ENCODE measurements at places on chromosomes 3 and 15.

DNA sequence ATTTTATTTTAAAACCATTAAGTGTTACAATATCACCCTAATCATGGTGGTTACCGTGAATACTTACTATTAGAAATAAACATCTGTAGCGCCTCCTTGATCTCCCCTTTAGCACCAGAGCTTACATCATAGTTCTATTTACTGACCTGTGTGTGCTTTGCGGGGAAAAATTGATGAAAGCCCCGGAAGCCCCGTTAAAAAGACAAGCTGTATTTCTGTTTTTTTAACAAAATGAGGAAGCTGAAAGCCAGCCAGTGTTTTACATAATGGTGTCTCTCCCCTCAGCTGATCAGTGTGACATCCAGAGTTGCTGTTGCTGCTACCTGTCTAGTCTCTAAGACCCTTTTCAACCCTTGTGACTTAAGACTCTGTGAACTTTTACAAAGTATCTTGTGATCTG is 100.8 kb downstream of the OPA1 start:
- DNase-seq, result no peak

DNA sequence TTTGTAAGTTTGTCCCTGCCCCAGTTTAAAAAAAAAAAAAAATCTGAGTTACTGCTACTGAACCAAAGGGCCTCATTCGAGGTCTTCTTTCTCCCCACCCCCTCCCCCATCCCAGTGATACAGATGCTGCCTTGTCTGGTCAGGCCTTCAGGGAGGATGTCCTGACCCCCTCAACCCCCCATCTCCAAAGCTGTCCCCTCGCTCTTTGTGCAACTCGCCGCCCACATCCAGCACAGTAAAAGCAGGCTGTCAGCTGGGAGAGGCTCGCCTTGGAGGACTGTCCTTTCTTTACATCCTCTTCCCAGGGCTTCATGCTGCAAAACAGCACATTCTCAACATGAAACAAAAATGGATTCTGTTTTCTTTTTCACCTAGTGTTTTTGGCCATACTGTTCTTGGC is 133.4 kb downstream of the VGLL4 start:
- DNase-seq, result no peak

- DNase-seq, result no peak
Observed at GRCh38 chr3:79154865-79155264, 612.9 kb downstream of the ROBO1 start.

- no peak for DNase-seq
Observed at GRCh38 chr15:51770902-51771301, 19.5 kb downstream of the TMOD2 start.

DNA sequence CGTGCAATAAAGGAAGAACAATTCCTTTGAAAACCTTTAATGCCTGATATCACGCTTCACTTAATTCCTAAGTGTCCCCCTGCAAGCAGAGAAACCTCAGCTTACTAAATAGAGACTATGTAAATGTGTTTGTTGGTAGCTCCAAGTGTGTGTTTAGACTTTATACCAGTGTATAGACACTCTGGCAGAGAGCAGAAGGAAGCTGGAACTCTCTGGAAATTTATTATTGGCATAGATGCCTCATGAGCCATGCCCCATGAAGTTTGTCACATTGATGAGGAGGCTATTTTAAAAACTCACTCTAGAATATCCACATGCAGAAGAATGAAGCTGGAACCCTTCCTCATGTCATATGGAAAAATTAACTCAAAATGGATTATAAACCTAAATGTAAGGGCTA is 99.9 kb downstream of the THRB start:
- DNase-seq, result no peak

DNA sequence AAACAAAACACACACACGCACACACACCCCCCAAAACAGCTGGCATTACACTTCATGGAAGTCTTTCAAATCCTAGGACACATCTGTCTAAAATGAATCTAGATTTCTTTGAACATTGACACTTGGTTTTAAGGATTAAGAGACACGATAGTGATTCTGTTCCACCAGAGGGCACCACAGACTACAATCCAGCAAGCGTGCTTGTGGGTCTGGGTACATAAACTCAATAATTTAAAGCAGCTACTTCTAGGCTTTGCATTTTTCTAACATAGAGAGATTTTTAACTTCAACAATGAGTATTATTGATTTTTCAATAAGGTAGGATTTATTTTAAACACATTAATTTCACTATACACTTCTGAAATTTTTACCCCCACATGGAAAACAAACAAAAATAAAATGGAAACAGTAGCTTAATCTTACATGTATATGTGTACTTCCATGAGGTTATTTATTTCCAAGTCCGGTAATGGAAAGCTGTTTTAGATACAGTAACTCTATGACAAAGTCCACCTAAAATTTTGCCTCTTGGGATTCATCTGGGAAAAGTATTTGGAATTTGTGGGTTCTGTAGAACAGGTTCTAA is 564.0 kb upstream of the TGFBR2 start:
- peak; percentile 50 for DNase-seq

- DNase-seq, result no peak
Observed at GRCh38 chr3:177460047-177460446, 262.8 kb upstream of the TBL1XR1 start.

Data from stimulated activated CD4-positive, alpha-beta T cell treated with anti-CD3 and anti-CD28 coated beads, Interleukin-4, amount 100 ng/mL, for 1 hour (primary cell).